IgD-negative memory B cell (primary cell): ENCODE measurements at places on chromosomes 13 and 19. TPM values are rescaled to one million over a fixed set of nuclear protein-coding genes. Genes with fewer than 3 reads are reported as not detected.

Gene QPCTL
- polyA plus RNA-seq: 2.7 TPM

Gene GNG7
- polyA plus RNA-seq: 74.6 TPM

Gene ZNF77
- polyA plus RNA-seq: 1.7 TPM

Gene RASGRP4
- polyA plus RNA-seq: 0.25 TPM

Gene GIPR
- polyA plus RNA-seq: not detected
